ENCODE measurements at places on chromosomes 4 and X.

- DNase-seq = no peak
These were observed 728 bp downstream of the UBA6 start for GRCh38 chr4:67700116-67700737.

DNA sequence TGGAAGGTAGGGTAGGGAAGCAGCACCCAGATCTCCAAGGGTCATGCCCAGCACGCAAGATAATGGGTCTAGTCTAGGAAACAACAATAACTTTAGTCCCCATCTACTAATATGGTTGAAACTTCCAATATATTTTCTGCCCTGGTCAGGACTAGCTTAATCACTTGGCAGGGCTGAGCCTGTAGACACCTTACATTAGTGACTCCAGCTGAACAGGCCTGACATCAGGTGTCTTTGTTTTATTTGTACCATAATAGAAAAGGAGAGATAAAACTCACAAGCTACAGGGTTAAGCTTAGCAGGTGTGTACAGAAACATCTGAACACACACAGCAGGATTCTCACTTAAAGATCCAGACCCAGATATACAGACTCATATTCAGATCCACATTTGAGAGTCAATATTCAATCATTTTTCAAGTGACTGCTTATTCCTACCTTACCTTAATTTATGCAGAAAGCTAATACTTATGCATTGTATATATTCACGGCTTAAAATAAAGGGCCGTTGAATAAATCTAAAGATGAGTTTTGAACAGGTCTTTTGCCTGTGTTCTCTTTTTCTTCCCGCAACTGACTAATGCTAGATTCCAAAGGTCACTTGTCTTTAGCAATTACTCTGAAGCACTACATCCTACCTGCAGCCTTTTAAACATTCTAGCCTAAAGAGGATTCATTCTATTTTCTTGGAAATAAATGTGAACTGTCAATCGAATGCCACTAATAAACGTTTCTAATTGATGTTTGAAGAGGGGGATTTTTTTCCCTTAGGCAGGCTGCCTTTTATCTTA lies 745.3 kb downstream of the RPA4 start:
- no peak for DNase-seq

GRCh38 chr4:78956975-78957374 lies 17.7 kb upstream of the PAQR3 start:
- DNase-seq = no peak

GRCh38 chr4:138894011-138894410 lies 121.6 kb upstream of the NOCT start:
- DNase-seq = no peak

DNA sequence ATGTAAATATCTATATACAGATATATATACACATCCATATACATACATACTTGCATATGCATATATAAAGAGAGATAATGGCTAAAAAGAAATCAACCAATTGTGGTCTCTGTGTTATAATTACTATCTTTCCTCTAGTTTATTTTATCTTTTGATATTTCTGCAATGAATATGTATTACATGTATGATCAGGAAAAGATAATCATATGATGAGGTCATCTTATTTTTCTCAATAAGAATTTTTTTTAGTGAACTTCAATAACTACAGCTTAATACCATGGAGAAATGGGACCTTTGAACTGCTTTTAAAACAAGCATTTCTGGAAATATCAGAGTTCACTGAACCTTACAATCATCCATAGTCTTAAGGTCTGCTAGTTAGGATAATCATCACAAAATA lies 158.0 kb downstream of the HNRNPD start:
- DNase-seq = no peak

DNA sequence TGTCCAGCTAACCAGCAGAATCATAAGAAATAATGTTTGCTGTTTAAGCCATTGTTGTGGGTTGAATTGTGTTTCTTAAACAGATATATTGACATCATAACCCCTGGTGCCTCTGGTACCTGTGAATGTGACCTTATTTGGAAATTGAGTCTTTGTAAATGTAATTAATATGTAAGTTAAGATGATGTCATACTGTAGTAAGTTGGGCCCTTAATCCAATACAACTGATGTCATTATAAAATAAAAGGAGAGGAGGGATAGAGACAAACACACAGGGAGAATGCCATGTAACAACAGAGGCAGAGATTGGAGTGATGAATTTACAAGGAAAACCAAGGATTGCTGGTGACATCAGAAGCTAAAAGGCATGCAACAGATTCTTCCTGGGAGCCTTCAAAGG lies 141.4 kb downstream of the ZIC3 start:
- DNase-seq = no peak
